Right renal pelvis (tissue), 4 donors: ENCODE measurements at places on chromosomes 13 and 19. TPM values are rescaled to one million over a fixed set of nuclear protein-coding genes. Genes with fewer than 3 reads are reported as not detected.

TYROBP gene
- polyA plus RNA-seq: 8.6 TPM

DNA sequence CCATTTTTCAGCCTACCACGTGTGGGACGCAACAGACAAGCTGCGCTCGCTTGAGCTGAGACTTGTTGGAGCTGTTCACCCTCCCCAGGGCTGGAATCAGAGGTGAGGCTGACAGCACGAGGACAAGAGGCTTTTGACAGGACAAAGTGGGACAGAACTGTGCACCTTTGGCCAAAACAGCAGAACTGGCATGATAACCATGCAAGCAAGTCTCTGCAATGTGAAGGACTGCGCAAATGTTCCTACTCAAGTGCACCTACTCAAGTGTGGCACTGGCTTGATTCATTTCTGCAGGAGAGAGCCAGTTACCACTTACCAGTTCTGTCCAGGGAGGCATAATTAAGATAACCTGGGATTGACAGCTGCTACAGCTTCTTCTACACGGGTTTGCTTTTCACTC, 62.2 kb upstream of the TM9SF2 start:
- DNase-seq: no peak

- no peak for DNase-seq
Observed at GRCh38 chr19:28500982-28501630, 711.8 kb downstream of the UQCRFS1 start.

GRCh38 chr19:41849067-41849466, 4.2 kb downstream of the DMRTC2 start:
- no peak for DNase-seq

SNRPA gene
- 126 TPM for polyA plus RNA-seq

GRCh38 chr13:51437550-51438127, 15.2 kb downstream of the INTS6 start:
- DNase-seq: no peak

APOE gene
- polyA plus RNA-seq: 261 TPM

DNA sequence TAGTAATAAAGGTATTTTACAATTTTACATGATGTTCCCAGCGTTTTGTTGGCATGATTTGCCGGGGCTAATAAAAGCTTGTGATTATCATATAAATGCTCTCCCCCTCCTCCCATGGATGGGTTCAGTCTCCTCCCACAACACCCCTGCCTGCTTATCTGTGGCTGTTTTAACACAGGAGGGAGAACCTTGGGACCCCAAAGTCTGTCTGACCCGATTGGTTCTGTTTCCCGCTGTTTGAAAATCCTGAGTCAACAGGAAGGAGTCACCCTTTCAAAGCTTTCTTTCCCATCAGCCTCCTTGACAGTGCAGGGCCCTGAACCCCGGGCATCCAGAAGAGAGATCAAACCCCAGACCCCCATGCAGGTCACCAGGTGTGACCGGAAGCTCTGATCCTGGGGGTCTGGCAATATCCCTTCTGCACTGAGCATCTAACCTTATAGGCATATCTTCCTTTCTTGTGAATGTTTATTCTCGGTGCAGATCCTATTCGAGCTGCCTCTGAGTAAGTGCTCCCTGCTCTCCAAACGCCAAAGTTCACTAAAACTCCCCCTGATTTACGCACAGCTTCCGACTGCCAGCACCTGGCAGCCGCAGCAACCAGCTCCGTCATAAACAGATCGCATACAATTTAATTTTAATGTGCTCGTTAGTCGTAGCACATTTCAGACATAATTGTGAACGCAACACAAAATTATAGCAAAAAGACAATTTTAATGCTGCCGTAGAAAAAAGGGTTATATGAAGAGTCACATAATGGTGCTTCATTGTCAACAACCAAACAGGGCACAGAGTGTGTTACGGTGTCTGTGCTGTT, 74.8 kb downstream of the TSHZ3 start:
- no peak for DNase-seq

DNA sequence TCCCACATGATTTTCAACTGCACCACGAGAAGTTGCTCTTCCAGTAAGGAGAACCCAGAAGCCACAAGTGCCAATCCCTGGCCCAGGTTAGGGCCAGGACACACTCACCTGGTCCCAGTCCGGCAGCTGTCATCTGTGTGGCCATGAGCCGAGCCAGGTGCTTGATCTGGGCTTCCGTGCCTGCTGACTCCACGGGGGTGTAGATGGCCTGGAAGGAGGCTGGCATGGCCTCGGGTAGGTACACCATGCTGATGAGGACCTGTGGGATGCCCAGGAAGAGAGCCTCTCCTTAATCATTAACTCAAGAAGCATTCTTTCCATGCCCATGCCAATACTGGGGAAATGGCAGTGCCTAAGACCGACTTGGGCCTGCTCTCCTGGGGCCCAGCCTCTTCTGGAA, 19.9 kb upstream of the RSPH6A start:
- no peak for DNase-seq

DNA sequence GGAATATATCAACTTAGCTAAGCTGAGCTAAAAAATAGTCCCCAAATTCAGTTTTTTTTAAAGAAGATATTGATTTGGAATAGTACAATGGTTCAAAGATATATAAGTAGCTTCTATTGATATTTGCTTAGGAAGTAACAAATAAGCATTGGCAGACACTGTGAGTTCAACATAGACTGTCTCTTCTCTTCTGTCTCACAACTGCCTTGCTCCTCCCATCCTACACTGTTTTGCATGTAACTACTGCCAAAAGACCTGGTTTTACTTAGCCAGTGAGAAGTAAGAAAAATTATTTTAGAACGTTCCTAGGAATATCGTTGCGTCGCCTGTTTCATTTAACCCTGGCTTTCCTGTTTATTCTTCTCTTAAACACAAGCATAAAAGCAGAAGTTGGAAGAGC, 859.0 kb upstream of the SPRY2 start:
- no peak for DNase-seq

DNA sequence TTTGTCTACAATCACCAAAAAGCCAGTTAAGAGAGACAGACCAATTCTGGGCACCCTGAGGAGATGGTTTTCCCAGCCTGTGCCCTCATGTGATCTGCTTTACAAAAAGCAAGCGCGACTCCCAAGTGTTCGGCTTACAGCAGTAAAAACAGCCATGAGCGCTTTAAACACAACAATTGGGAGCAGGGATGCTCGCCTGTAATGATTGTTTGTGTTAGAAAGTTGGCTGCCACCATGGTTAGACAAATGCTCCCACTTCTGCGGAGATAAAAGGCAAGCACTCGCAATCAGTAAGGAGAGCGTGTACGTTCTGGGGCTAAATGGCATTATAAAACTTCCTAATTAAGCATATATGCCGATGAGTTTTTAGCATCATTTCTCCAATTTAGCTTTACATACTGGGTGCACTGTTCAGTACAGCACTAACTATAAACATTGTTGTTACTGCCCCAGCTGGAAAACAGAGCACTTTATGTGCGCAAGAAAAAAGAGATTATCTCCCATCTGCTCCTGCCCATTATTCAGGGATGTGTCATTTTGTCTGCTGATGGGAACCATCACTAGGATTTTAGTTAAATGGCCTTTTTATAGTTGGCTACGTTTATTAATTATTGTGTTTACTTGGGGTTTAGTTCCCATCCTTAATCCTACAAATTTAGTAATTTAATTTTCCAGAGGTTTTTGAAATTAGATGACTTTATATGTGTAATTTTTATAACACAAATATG, 309.3 kb upstream of the MAB21L1 start:
- no peak for DNase-seq
